ENCODE measurements at places on chromosomes 12 and 14.
A peak's percentile ranks its signal among the peaks of the same experiment; 100 is the strongest.

DNA sequence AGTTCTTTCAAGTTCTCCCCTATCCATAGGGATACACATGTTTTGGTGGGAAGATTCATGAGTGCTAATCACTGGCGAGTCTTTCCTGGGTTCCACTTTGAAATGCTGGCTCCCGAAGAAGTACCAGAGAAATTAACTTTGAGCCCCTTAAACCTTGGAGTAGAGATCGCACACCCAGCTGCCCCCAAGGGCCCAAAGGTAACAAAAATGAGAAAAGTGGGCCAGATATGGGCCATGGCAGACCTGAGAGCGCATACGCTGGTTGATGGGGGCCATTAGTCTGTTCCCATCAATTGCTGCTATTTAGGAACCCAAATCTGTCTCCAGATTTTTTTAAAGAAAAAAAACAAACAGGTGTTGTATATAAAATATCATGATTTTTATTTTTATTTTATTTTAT is 2.1 kb downstream of the GSTZ1 start:
- DNase-seq, result no peak

DNA sequence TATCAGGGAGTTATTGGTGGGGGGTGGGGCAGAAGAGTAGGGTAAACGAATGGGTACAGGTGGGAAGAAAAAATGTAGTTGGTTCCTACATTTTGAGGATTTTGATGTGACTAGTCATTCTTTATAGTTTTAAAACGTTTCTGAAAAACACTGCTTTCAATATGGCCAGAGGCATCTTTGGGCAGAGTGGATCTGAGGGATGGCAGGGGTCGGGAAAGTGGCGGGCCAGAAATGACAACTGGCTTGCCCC is 527 bp upstream of the ATP23 start:
- DNase-seq, result no peak

DNA sequence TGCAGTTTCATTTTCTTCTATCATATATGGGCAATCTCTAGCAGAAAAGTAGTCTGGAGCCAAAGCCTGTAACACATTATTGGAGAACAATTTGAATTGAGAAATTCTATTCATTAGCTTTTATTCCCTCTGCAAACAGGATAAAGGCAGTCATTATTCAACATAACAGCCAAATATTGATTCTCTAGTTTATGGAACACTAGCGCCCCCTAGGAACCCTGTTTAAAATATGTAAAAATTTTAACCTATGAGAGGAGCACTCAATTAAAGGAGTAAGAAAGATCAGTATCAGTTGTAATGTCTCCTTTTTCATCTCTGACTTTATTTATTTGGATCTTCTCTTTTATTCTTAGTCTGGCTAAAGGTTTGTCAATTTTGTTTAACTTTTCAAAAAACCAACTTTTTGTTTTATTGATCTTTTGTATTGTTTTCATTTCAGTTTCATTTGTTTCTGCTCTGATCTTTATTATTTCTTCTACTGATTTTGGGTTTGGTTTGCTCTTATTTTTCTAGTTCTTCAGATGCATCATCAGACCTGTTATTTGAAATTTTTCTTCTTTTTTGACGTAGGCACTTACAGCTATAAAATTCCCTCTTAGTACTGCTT is 4.8 kb upstream of the LMNTD1 start:
- DNase-seq, result no peak

DNA sequence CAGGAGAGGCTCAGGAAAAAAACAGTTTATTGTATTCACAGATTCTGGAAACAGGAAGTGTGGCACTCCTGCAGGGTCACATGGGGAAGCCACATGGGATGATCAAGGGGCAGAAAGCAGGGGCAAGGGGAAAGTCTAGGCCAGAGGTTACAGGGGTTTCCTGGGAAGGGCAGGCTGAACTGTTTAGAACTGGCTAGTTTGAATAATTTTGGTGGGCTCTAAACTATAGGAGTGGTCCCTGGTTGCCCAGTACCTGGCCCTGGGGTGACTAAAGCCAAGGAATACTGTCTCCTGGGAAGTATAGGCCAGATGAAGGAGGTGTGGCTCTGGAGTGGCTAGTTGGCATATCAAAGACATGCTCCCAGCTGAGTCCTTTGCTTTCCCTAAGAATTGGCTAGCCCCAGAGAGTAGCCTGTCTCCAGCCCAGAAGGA is 169.2 kb downstream of the SLC41A2 start:
- DNase-seq, result no peak

- DNase-seq, result no peak
These were observed 310.2 kb downstream of the CCDC91 start for GRCh38 chr12:28500373-28501024.

DNA sequence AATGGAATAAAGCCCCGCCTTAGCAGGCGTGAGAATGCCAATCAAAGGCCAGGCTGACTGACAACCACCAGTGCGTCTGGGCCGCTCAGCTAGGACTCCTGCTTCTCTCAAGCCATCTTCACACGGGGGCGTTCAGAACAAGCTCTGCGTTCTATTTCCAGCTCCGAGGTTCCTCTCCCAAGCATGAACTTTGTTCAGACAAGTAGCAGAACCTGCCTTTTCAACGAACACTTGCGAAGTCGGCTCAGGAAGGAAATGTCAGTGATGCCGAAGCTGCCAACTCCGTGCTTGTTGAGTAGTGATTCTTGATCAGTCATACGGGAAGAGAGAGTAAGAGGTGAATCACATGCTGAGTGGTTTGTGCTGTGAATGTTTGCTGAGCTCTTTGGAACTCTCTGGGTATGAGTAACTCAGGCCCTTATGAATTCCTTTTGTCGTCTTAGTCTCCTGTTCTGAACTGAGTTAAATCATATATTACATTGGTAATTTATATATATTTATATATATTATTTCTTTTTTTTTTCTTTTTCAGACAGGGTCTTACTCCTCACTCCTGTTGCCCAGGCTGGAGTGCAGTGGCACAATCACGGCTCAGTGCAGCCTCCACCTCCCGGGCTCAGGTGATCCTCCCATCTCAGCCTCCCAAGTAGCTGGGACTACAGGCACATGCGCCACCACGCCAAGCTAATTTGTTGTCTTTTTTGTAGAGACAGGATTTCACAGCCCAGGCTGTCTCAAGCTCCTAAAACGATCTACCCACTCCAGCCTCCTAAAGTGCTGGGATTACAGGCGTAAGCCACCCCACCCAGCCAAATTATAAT is 29.4 kb upstream of the BCL7A start:
- DNase-seq, result peak; percentile 19

DNA sequence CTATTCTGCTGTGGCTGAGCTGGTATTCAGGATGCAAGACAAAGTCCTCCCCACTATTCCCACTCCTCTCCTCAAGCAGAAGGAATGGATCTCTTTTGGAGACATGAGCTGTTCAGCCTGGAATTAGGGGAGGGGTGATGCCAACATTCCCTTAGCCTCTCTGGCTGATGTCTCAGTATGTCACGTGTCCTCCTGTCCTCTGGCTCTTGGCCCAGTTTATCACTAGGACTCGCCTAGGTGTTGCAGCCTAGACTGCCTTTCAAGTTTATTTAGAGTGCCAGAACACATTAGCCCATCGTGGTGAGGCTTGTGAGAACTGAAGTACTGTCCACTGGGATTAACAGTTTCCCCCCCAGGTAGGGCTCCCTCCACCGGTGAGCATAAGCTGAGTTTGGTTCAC is 239.9 kb upstream of the MIS18BP1 start:
- no peak for DNase-seq

- DNase-seq, result no peak
These were observed 5.2 kb downstream of the P2RX4 start for GRCh38 chr12:121214855-121215745.

GRCh38 chr14:93045211-93045674 is 70.5 kb downstream of the ITPK1 start:
- DNase-seq, result no peak

DNA sequence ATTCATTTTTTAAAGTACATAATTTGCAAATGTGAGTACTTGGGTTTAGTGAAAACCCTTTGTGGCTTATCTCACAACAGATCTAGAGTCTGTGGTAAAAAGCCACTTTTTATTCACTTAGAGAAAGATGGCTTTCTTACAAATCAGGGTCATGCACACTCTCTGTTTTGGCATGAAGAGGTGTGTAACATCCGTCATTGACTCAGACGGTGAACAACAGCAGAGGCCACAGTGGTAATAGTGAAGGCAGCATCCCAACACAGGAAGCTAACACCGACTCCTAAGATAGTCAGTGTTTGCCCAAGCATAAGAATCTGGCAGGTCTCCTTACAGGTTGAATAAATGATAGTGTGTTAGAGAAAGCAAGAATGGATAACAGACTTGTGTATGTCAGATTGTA is 593.0 kb downstream of the SOX5 start:
- DNase-seq, result no peak

DNA sequence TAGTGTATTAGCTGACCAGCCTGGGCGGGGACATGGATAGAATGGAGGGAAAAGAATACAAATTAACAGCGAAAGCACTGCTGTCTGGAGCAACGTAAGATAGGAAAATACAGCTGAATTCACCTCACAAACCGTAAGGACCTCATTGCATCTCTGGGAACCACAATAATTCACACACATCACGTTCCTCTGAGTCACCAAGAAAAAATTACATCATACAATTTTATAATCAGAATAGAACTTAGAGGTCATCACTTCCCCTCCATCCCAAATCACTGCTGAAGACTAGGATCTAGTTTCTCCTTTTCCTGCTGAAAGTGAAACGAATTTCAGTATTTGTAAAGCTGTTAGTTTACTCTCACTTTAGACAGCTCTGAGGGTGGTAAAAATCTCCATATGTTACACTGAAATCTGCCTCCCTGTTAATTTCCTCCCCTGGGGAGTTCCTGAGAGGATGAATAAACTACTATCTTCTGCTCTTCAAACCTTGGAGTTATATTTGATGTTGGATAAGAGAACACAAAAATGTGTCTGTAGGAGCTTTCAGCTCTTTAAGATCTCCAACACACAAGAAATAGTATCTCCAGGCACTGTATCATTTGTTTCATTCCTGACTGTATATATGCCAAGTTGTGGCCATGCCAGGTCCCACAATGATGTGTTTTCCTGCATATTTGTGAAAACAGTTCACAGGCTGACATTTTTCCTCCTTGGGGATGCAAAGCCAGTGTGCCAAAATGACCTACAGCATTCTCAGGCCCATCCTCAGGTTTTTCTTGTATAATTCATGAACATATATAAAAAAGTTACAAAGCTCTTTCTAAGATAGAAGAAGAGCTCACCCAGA is 63.8 kb upstream of the SSTR1 start:
- DNase-seq, result no peak

DNA sequence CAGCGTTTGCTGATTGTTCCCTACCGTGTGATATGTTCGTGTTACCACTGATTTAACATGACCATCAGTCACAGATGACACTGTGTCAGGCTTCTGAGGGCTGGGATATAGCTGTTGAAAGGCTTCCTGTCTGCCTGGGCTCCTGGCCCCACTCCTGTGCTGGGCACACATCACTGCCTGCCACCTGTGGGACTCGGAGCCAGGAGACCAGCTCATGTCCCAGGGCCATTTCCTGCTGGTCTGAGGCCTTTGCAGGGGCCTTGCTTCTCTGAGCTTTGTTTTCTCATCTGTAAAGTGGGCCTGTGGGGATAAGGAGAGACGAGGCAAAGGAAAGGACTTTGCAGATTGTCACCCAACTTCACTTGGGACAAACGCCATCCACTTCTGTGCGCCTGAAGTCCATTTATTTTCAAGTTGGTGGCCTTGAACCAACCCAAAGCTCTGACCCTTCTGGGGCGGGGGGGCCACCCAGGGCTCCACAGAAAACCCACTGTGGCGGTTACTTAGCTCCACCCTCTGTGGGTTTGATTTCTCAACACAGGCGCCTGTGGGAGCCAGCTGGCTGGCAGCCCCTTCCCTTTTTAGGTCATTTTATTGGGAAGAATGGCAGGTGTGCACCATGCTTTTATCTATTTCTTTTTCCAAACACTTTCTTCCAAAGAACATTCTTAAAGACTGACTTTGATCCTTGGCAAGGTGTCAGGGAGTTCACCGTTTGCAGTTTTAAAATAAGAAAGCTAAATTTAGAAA is 54.1 kb downstream of the BEGAIN start:
- no peak for DNase-seq

GRCh38 chr14:69711065-69711464 is 55.9 kb upstream of the SRSF5 start:
- no peak for DNase-seq

Data from activated naive CD4-positive, alpha-beta T cell (primary cell).